Stimulated activated CD8-positive, alpha-beta memory T cell treated with anti-CD3 and anti-CD28 coated beads, Interleukin-7, amount 100 ng/mL, for 24 hours (primary cell): ENCODE measurements at places on chromosomes 13 and 19.

GRCh38 chr19:9857920-9858746, 23.0 kb downstream of the PIN1 start:
- no peak for DNase-seq

DNA sequence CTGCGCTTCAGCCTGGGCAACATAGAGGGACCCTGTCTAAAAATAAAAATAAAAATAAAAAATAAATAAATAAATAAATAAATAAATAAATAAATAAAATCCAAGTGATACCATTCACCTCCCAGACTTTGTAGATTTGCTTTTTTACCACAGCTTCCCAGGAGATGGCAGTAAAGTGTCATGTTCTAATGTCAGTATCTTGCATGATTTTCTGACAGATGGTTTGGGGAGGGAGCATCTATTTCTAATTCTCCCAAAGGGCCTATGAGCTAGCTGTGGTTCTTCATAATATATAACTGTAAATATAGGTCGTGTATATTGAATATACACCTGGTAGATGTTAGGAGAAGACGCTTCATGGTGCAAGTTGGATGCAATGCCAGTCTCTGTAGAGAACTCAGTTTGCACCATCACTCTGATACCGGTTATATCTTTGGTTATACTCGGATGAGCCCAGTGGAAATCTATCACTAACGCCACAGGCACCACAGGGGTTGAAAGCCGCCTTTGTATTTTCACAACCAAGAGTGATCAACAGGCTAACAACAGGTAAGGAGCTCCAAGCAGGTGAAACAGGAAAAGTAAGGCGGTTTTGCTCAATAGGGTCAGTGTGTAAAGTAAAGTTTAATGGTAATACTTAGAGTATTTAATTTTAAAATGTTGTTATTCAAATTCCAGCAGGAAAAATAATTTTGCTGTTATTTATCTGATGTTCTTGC, 13.9 kb downstream of the APLP1 start:
- DNase-seq = no peak

GRCh38 chr19:38211151-38211591, 12.9 kb downstream of the DPF1 start:
- no peak for DNase-seq

DNA sequence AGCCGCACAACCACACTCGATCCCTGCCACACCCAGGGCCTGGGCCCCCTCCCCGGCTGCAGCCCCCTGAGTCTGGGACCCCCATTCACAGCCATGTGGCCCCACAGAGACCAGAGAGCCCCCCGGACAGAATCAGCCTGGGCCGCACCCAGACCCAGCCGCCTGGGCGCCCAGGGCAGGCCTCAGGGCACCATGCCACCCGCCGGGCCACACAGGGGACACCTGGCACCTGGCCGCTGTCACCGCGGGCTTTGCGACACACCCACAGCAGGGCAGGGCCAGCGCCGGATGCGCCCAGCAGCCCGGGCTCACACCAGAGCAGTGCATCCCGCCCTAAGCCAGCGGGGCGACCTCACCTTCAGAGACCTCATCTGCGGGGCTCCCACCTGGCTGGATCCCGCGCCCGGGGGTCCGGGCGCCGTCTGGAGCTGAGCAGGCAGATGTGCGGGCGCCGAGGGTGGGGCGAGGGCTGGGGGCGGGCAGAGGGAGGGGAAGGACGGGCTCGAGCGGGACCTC, 443 bp downstream of the TBXA2R start:
- DNase-seq = no peak

- no peak for DNase-seq
These were observed 14.5 kb downstream of the MED25 start for GRCh38 chr19:49832556-49832955.

- no peak for DNase-seq
These were observed 94.7 kb downstream of the MIPEP start for GRCh38 chr13:23794267-23795161.

DNA sequence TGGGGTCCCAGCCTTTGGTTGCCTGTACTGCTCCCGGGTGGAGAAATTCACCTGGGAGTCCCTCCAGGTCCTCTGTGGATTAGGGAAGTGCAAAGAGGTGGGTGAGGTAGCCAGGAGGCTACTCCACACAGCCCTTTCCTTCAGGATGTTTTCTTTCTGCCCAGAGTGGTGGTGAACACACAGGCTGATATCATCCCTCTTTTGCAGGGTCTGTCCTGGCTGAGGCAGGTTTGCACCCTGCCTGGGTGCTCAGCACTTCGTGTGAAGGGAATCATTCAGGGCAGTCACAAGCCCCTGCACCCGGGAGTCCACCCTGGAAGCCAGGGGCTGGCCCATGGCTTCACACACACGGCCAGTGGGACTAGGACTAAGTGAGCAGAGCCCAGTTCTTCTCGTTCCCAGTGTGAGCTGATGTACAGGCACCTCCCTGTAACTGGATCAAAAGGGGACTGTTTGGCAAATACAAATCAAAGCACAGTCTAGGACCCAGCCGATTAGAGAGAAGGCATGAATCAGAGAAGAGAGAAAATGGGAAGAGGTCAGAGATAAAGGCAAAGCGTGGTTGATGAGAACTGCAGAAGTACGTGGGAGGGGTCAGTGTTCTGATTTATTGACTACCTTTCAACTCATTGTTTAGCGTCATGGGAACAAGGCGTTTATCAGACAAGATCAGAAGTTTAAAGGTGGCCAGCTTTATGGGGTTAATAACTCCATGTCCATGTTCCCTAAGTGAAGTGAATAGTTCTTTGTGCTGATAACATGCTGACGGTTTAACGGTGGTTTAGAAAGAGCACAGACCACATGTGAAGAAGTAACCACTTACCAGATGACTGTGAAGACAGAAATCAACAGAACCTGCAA, 30.4 kb upstream of the SPATA13 start:
- no peak for DNase-seq

- DNase-seq = no peak
These were observed 47.1 kb downstream of the COL4A2 start for GRCh38 chr13:110354123-110354627.

DNA sequence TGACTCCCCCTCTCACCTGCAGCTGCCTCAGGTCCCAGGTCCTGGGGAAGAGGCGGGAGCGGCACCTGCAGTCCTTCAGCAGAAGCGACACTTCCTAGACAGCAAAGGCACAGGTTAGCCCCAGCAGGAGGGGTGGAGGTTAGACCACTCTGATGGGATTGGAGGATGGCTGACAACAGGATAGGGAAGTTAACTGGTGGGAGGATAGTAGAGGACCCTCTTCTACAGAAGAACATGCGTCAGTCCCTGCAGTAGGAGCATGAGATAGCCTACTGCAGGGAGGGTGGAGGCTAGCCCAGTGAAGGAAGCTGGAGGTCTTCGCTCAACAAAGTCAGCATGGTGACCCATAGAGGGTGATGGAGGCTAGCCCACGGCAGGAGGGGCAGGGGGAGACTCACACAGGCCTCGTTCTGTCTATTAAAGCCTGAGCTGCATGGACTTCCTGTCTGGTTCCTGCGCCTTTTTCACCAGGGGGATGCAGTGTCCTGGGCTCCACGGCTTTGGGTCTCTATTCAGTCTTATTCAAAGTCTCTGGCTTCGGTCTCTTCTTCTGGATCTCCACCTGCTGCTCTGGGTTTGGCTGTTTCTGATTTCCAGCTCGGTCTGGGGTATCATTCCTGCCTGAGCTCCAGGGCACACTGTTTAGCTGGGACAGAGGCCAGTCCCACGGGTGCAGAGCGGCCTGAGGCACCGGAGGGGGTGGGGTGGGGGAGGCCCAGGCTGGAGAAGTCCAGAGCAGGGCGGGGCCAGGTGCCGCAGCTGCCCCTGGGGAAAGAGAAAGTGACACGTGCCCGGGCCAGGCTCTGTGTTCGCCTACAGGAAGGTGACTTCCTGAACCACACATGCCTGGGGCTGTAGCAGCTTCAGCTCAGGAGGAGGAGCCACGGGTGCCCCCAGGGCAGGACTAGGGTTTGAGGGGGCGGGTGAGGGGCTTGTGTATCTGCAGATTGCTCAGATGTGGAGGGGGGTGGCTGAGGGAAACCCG, 7.3 kb downstream of the IFNL3 start:
- no peak for DNase-seq
